ENCODE measurements at places on chromosomes 1 and 21.

GRCh38 chr1:232260861-232261260 lies 369.1 kb downstream of the SIPA1L2 start:
- DNase-seq = no peak

DNA sequence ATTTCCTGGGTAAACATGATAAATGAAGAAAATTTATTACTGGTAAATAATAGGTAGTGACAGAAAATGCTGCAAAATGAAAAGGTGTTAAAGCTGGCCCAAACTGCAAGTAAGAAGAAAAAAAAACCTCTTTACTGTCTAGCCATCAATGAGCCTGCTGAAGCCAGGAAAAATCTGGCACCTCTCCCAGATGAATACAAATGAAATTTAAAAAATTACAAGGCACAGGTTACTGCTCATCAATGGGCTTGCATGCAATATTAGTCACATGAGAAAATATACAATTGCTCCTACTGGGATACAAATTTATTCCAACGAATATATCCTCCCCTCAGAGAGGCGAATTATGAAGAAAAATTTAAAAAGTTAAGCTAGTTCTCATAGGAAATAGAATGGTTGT lies 1422.5 kb downstream of the KCNT2 start:
- DNase-seq = no peak

DNA sequence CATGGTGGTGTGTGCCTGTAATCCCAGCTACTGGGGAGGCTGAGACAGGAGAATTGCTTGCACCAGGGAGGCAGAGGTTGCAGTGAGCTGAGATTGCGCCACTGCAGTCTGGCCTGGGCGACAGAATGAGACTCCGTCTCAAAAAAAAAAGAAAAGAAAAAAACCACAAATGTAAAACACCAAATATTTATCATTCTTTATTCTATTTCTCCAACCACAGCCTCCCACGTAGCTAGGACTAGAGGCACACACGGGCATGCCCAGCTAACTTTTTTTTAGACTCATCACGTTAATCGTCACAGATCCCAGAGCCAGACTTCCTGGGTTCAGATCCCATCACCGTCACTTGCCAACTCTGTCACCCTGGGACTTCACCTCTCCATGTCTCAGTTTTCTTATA lies 13.5 kb downstream of the DNAJC16 start:
- no peak for DNase-seq

DNA sequence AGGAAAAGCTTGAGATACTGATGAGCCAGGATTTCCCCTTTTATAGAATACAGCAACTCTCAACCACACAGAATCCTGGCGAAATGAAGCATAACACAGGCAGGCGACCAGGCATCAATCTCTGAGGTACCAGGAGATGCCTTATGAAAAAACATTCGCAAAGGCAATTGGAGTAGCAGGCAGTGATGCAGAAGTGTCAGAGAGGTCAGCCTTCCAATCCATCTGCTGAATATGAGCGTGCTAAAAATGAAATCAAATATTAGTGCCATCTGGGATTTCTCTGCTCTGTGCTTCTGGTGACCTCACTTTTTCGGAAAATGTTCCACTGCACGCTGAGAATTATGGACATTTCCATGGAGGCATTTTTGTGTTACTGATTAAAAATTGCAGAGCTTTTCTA lies 258.8 kb downstream of the VAV3 start:
- no peak for DNase-seq

DNA sequence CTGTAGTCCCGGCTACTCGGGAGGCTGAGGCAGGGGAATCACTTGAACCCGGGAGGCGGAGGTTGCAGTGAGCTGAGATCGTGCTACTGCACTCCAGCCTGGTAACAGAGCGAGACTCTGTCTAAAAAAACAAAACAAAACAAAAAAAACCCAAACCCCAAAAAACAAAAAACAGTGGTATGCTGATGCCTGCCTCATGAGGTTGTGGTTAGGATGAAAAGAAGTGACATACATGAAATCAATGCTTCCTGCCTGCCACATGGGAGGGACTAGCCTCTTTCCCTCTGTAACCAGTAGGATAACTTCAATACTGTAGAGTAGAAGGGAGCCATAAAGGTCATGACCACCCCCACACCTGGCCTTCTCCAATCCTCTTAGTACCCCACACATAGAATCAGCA lies 55.2 kb downstream of the TENT5C start:
- DNase-seq = no peak

DNA sequence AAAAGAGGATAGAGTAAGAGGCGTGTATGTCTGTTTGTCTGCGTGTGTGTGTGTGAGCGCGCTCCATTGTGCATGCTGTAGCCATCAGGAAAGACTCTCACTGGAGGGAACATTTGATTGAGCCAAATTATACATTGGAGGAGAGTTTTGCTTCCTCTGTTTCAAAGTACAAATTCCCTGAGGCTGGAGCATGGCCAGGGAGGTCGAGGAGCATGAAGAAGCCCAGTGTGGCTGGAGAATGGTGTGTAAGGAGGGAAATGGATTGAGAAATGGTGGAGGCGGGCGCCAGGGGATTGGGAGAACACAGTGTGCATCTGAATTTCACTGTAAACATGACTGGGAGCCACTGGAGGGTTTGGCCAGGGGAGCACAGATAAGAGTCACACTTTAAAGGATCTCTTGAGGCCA lies 22.1 kb upstream of the EFNA1 start:
- no peak for DNase-seq

- DNase-seq = no peak
Measured at GRCh38 chr1:15314328-15315281, 67.6 kb downstream of the FHAD1 start.

- no peak for DNase-seq
Measured at GRCh38 chr1:38025233-38025632, 12.7 kb downstream of the UTP11 start.

- DNase-seq = no peak
Measured at GRCh38 chr1:223776075-223776814, 63.9 kb downstream of the CAPN2 start.

DNA sequence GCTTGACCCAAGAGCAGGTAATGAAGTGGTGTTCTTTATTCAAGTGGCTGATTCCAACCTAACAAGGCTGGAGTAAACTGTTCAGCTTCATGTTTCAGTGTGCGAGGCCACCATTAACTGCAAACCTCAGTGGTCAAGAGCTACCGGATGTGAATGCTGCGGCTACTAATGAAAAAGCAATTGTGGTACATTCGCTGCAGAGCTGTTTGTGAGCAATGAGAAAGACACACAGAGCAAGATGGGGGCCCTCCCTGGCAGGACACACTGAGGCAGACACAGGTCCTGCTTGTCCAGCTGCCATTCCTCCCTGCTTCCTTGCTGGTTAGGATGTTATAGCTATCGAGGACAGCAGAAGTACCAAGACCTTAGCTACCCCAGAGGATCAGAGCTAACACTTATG lies 26.1 kb downstream of the SYF2 start:
- DNase-seq = no peak

- no peak for DNase-seq
Measured at GRCh38 chr1:78005755-78006154, 1.0 kb downstream of the DNAJB4 start.

GRCh38 chr1:23838401-23838866 lies 13.2 kb upstream of the HMGCL start:
- peak; percentile 57 for DNase-seq

- DNase-seq = no peak
Measured at GRCh38 chr1:94549706-94550105, 8.1 kb upstream of the F3 start.

- DNase-seq = no peak
Measured at GRCh38 chr1:86499987-86500593, 31.4 kb downstream of the CLCA1 start.

- no peak for DNase-seq
Measured at GRCh38 chr1:176826265-176826664, 338.2 kb downstream of the ASTN1 start.

- no peak for DNase-seq
Measured at GRCh38 chr1:109886827-109887226, 23.8 kb upstream of the CSF1 start.

GRCh38 chr1:150259758-150260669 lies 2.4 kb downstream of the CA14 start:
- no peak for DNase-seq

GRCh38 chr1:239630767-239631166 lies 244.4 kb downstream of the CHRM3 start:
- DNase-seq = no peak

DNA sequence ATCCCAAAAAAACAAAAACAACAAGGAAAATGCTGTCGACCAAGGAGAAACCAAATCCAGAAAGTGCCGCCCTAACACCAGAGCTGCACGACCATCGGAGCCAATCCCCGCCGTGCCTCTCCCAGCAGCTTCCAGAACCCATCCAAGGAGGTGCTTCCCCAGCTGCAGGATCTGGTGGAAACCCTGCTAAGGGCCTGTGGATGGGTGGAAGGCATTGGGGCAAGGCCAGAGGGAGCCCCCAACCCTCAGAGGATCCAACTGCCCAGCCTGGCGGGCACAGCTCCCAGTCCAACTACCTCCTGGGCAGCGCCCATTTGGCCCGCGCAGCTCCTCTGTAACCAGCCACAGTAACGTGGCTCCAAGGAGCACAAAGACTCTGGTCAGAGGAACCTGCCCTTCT lies 81.6 kb downstream of the NPHP4 start:
- no peak for DNase-seq

GRCh38 chr1:1875932-1876331 lies 15.0 kb downstream of the GNB1 start:
- DNase-seq = no peak

DNA sequence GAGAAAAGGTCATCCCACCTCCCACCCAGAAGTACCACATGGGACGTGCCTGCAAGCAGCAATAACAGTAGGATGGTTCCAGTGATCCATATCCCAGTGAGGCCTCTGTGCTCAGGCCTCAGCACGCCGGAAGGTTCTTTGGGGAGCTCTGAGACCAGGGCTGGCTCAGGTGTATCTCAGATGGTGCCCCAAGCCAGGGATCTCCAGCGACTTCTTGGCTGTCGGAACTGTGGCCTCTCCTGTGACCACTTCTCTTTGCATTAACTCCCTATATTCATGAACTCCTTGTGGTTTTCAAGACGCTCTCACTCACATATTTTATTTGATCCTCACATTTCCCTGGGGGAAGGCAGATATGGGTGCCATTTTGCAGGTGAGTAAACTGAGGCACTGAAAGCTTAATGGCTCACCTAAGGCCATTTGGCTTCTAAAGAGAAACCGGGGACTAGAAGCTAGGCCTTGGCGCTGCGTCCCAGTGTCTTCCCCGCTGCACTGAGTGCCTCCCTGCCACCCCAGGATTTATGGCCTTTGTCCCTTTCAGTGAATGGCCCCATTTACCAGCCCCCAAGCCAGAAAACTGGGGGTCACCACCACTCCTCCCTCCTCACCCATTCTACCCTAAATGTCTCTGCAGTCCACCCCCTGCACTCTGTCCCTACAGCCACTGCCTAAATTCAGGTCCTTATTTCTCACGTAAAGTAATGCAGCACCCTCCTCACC lies 101.9 kb downstream of the CCDC185 start:
- no peak for DNase-seq

- DNase-seq = no peak
Measured at GRCh38 chr1:243979396-243979795, 71.7 kb upstream of the ZBTB18 start.

DNA sequence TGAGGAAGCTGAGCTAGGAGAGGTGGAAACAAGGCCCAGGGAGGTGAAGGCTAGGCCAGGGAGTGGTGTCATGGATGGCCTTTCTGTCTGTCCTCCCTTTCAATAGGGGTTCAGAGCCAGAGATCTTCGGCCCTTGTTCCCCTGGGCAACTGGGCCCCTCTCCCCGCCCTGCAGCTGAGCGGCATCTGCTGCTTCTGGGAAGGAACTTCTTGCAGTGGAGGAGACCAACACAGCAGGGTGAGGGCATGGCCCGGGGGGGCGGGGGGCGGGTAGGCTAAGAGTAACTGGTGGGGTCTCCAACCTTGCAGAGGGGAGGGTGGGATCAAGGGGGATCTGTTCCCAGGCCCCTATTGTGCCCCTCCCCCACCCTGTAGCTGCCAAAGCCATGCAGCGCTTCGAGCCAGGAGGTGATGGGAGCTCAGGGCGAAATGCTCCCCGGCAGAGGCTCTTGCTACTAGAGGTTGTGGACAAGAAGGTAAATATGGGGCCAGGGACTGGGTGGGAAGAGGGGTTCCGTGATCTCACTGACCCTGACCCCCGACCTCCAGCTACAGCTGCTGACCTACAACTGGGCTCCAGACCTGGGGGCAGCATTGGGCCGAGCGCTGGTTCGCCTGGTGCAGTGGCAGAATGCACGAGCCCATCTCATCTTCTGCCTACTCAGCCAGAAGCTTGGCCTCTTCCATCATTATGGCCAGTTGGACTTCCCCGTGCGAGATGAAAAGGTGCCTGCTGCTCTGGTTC lies 11.7 kb downstream of the HYI start:
- DNase-seq = no peak

- DNase-seq = no peak
Measured at GRCh38 chr1:65494671-65495070, 74.2 kb downstream of the LEPR start.

- DNase-seq = no peak
Measured at GRCh38 chr1:21165076-21165475, 11.6 kb downstream of the EIF4G3 start.

GRCh38 chr1:58848818-58849411 lies 65.1 kb upstream of the JUN start:
- DNase-seq = no peak

- DNase-seq = no peak
Measured at GRCh38 chr21:29386803-29387202, 88.1 kb downstream of the BACH1 start.

DNA sequence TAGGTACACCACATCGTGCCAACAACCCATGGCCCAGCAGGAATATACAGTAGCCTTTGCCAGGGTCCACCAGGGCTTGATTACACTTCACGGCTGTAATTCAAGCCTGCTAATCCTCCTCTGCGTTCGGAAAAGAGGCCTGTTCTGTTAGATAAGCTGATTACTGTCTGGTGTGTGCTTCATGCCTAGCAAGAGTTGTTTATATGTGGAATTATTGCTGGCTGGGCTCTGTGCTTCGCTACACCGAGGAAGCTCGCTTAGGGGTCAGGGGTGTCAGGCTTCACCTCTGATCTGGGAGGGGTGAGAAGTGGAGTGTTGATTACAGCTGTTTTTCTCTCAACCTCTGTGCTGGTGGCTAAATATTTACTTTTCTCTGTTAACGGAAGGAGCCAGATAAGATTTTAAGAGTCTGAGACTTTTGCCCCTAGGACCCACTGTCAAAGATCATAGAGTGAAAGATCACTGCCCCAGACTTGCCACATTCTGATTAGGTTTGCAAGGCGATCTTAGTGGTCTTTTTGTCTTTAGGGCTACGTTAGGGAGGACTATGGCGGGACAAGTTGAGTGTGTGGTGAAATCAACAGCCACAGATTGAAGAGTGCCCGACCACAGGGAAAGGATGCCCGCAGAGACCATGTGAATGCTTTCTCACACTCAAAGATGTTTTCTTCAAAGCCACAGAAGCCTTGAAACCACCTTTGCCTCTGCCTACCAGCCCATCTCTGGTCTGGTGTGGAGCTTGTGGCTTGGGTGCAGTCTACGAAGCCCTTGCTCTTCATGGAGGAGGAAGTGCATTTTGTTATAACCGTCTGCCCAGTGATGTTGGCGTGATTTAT lies 216.1 kb downstream of the PBX1 start:
- no peak for DNase-seq

DNA sequence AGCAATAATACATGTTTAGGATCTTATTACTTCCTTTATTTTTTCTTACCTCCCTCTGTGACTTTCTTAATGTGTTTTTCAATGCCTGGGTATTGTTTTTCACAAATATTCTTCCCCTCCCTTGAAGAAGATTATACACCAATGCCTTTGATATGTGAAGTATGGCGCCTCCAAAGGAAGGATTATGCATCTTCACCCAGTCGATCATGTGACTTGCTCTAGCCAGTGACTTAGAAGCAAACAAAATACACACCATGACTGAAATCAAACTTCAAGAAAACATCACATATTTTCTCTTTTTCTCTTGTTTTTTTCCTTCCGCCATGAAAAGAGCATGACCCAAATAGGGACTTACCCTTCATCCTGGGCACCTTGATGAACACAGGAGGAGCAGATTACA lies 297.1 kb downstream of the NCAM2 start:
- DNase-seq = no peak
